ENCODE measurements at places on chromosomes 7 and 10.

- no peak for DNase-seq
These were observed 27.8 kb downstream of the MRC1 start for GRCh38 chr10:17836942-17837341.

DNA sequence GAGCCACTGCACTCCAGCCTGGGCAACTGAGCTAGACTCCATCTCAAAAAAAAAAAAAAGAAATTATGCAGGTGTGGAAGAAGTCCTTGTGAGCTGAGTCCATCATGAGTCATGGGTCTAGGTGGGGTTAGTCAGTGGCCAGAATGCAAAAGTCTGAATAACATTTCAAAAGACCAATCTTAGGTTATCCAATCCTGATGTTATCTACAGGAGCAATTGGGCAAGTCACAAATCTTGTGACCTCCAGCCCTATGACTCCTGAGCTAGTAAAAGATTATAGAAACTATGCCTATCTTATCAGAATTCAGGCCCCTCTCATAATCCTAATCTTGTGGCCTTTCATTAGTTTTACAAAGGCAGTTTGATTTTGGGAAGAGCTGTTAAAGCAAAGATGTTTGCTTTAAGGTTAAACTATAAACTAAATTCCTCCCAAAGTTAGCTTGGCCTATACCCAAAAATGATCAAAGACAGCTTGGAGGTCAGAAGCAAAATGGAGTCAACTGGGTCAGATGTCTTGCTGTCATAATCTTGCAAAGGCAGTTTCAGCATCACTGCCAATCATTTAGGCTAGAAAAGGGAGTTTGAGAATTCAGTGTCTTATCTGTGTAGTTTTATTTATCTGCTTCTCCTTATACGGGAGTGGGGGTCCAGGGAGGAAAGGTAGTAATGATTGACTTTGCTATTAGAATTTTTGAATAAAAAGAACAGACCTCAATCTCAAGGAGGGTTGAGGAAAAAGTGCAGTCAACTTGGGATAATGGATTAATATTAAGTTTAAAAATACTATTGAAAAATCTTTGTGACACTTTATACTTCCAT lies 71.2 kb upstream of the TRIM24 start:
- no peak for DNase-seq

- no peak for DNase-seq
These were observed 102.2 kb downstream of the GFRA1 start for GRCh38 chr10:116170815-116171250.

DNA sequence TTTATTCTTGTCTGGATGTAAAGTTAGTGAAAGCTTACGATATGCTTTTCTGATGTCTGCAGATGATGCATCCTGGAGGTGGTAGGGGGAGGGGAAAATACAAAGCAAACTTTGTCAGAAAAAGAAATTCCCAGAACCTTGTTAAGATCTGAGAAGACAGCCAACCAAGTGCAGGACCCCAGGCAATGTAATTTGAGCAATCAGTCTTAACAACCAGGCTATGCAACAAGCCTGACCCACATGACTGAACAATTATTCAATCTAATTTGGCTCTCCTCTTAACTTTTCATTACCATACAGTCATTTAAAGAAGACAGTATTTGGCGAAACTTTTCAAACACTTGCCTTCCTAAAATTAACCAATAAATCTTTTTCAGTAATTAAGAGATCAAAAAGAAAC lies 74.5 kb downstream of the DNAJC1 start:
- DNase-seq: no peak

GRCh38 chr10:122981066-122981464 lies 864 bp downstream of the PSTK start:
- no peak for DNase-seq

Data from anterior cingulate cortex (tissue), 58 donors.